ENCODE measurements at places on chromosomes 5 and 9.
A peak's percentile ranks its signal among the peaks of the same experiment; 100 is the strongest.

DNA sequence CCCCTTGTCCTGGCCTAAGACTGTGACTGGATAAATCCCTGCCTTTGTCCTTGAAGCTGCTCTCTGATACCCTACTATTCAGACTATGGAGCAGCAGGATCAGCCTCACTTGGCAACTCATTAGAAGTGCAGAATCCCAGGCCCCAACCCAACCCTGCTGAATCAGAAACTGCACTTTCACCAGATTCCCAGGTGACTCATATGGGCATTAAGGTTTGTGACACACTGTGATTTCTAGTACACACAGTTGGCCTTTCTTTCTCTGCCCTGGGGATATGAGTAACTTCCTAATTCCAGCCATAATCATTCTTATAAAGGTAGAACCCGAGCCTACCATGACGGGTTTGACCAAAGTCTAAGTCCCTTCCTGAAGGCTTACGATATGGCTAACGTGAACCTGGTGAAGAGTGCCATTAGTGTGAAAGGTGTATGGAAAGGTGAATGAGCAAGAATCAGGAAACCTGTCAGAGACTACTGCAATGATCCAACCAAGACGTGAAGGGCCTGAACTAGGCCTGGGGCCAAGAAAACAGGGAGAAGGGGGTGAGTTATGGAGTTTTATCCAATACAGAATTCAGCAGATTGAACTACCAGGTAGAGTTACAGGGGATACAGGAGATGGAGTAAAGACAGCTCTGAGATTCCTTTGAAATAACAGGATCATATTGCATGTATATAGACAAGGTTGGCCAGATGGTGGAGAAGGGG is 533.0 kb downstream of the BNC2 start:
- DNase-seq: no peak

- peak; percentile 42 for DNase-seq
Observed at GRCh38 chr5:164504141-164504772, 998.8 kb downstream of the MAT2B start.

DNA sequence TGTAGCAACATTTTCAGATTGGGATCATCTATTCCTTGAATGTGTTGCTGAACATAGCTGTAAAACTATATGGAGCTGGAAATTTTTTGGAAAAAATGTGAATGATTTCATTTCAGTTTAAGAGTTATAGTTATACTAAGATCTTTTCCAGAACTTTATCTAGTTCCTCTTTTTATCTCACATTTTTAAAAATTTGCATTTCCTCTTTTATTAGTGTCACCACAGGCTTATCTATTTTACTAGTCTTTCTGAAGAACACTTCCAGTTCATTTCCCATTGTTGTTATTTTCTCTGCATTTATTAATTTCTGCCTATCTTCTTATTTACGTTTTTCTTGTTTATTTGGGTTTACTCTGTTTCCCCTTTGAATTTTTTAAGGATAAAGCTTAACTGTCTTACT is 46.0 kb upstream of the FSTL4 start:
- DNase-seq: no peak

GRCh38 chr9:136093995-136094881 is 851 bp downstream of the NACC2 start:
- DNase-seq: no peak

DNA sequence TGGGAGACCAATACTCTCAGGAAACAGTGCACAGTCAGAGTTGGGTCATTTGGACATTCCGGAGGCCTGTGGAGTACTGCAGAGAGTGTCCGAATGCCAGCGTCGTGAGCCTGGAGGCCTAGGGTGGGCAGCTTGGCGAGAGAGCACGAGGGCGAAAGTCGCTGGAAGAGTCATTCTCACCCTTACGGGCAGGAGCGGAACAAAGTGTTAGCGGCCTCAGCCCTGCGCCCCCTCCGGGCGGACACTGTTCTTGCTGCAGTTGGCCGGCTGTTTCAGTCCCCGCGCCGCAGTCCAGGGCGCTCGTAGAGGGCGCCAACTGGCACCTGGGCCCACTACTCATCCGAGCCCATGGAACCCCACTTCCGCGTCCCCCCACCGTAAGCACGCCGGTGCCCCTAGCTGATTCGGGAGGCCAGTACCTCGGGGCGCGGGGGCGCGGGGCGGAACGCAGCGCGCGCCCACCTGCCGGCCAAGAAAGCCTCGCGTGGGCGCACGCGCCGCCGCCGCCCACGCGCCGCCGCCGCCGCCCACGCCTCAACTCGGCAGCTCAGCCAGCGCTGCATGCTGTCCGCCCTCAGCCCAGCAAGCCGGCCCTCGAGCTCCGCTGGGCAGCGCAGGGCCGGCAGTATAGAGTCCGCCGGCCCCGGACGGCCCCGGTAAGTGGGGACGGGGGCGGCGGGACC is 99.7 kb upstream of the CCL21 start:
- no peak for DNase-seq

DNA sequence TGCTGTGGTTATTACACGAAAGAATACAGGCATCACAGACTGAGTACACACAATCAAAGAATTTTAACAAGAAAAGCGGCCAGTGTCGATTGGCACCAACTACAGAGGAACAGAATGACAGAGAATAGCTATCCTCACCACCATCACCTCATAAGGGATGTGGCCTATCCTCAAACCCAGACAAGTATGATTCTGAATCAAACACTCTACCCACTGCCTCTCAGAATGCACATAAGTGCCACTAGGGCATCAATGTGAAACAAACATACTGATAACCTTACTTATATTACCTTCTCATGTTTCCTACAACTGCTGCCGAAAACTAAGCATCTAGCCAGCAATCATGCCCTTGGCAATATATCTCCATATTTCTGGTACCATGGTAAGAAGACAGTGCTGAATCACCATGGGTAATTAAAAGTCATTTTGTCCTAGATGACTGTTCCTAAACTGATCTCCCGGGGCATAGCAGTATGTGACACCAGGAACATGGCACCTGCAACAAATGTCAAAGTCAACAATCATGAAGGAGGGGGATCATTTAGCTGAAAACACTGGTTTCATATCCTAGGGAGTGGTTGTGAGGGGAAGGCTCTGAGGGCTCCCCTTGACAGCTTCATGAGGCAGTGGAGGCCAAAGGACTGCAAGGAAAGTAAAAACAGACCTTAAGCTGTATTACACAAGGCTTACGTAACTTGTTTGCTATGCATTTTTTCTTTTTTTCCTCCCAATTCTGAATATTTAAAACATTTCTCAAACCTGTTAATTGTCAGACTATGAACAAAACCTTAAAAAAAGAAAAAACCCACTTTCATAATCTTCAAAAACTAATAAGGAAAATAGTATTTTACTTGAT is 88.3 kb downstream of the LHFPL2 start:
- DNase-seq: no peak

GRCh38 chr5:126864042-126864688 is 87.2 kb downstream of the LMNB1 start:
- DNase-seq: no peak

GRCh38 chr9:95360866-95361265 is 43.4 kb upstream of the FANCC start:
- no peak for DNase-seq

DNA sequence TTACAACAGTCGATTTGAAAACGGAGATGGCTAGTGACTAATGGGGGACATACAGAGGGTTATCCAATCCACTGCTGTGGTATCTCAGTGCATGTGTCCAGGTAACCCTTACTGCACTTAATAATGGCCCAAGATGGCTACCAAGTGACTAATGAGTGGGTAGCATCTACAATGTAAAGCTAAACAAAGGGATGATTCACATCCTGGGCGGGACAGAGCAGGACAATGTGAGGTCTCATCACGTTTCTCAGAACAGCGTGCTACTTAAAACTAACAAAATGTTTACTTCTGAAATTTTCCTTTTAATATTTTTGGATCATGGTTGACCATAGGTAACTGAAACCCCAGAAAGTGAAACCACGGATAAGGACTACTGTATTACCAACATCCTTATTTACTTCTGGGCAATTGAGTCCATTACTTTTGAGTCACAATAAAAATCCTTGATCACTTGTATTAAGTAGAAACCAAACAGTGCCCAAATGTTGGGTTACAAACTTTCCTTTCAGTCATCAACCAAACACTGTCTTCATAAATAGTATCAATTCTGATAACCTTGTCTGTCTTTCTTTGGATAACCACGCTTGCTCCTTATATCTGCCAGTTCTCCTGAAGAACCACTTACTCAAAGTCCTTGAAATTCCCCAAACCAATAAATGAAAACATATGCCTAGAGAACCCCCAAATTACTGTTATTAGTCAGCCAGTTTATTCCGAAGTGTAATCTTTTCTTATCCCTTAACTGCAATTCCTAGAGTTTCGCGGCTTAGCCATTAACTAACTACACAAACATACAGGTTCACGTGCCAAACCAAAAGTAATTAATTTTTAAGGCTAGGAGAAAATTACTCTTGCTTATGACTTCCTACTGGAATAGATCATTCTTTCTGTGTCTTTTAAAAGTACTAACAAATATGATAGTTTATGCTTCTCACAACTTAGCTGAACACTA is 59.7 kb downstream of the ELL2 start:
- no peak for DNase-seq
